Activated CD4-positive, alpha-beta T cell treated with anti-CD3 and anti-CD28 coated beads, Interleukin-2, amount 10 ng/mL, durations not matched to agents 24 days and 14 days (primary cell): ENCODE measurements at places on chromosomes 6 and 20. TPM values are rescaled to one million over a fixed set of nuclear protein-coding genes. Genes with fewer than 3 reads are reported as not detected.

DNA sequence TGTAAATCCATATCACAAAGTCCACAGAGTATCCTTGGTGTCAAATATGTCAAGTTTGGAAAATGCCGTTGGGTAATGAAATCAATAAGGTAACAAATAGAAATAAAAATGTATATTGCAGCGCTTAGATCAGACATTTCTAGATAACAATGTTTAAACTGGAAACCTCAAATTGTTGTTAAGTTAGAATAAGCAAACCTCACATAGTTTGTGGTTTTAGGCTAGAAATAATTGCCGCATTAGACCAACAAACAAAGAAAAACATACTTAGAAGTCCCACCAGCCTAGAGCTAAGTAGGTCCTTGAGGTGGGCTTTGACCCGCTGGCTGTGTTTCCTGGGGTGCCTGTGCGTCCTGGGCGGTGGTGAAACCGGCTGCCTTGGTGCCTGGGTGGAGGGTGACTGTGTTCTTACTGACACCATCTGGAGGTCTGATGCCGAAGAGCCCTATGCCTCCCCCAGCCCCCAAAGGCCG is 71.4 kb downstream of the DACT2 start:
- peaks cover 5% of the 10 kb centered on the region for H3K4me1 ChIP-seq
- no peak for DNase-seq
- H3K36me3 ChIP-seq, result no peaks in the 10 kb centered on the region
- H3K27ac ChIP-seq, result no peak overlapping the region
- no peaks in the 10 kb centered on the region for H3K27me3 ChIP-seq

- H3K27ac ChIP-seq, result peak overlapping the region; percentile 95
- H3K27me3 ChIP-seq, result peaks cover 2% of the 10 kb centered on the region
- peaks cover 24% of the 10 kb centered on the region for H3K36me3 ChIP-seq
- peak; percentile 88 for DNase-seq
- peak overlapping the region; percentile 99 for H3K4me3 ChIP-seq
Measured at GRCh38 chr6:15244620-15245360, 1.1 kb upstream of the JARID2 start.

SPATA25 gene
- 0.47 and 1.8 TPM in 2 replicates for total RNA-seq

DNA sequence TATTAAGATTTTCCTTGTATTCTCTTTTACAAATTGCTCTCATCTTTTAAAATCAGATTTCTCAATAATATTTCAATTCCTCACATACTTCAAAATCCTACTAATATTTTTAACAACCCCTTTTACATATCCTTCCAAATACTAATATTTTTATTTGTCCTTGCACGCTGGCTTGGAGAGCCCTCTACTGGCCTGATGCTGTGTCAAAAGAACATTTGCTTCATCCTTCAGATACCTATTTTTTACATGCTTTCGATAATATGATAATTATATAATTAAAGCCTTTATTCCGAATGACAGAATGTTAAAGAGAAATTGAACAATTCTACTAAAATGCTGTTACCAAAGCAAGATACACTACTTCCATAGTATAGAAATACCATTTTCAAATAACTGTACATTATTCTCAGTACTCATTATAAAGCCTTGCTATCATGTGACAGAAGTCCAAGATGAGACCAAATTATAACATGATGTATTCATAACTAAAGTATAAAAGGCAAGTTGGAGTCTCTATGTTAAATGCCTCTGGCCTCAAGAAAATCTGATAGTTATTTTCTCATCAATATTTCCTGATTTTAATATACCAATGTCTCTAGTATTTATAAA is 39.0 kb upstream of the PLN start:
- DNase-seq, result no peak
- H3K4me1 ChIP-seq, result peaks cover 4% of the 10 kb centered on the region
- peaks cover 15% of the 10 kb centered on the region for H3K36me3 ChIP-seq
- H3K27ac ChIP-seq, result no peak overlapping the region
- H3K27me3 ChIP-seq, result no peaks in the 10 kb centered on the region

POM121L2 gene
- total RNA-seq, result not detected in 2 replicates

GRCh38 chr6:111427341-111428116 is 55.5 kb downstream of the REV3L start:
- peaks cover 32% of the 10 kb centered on the region for H3K36me3 ChIP-seq
- DNase-seq, result peak; percentile 68
- H3K27me3 ChIP-seq, result no peaks in the 10 kb centered on the region
- H3K4me3 ChIP-seq, result peak overlapping the region; percentile 68
- H3K4me1 ChIP-seq, result peaks cover 41% of the 10 kb centered on the region

- peaks cover 14% of the 10 kb centered on the region for H3K27me3 ChIP-seq
- DNase-seq, result no peak
- H3K4me3 ChIP-seq, result no peak overlapping the region
- H3K36me3 ChIP-seq, result no peaks in the 10 kb centered on the region
- no peaks in the 10 kb centered on the region for H3K4me1 ChIP-seq
- no peak overlapping the region for H3K27ac ChIP-seq
Measured at GRCh38 chr6:134146268-134147033, 94.0 kb upstream of the SLC2A12 start.

- no peaks in the 10 kb centered on the region for H3K4me1 ChIP-seq
- H3K4me3 ChIP-seq, result no peak overlapping the region
- DNase-seq, result no peak
Measured at GRCh38 chr6:126662966-126663365, 323.1 kb downstream of the CENPW start.

DNA sequence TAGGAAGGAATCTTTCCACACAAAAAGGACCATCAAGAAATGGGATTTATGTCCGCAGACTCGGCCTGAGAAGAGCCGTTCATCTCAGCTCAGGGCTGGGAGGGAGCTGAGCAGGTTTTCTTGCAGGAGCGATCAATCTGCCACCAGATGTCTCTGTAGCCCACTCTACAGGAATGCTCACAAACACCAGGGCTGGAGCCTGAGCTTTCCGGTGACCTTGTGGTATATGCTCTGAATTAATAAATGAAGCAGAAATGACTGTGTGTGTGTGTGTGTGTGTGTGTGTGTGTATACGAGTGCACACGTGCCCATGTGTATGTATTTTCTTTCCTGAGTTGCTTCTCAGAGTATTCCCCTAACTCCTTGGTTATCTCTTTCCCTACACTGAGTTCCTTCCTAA is 12.0 kb downstream of the CD83 start:
- H3K4me3 ChIP-seq, result no peak overlapping the region
- H3K27me3 ChIP-seq, result no peaks in the 10 kb centered on the region
- H3K36me3 ChIP-seq, result peaks cover 77% of the 10 kb centered on the region
- H3K27ac ChIP-seq, result peak overlapping the region; percentile 58

GRCh38 chr6:155412335-155412734 is 43.3 kb downstream of the NOX3 start:
- no peak overlapping the region for H3K4me3 ChIP-seq
- H3K4me1 ChIP-seq, result peaks cover 5% of the 10 kb centered on the region

GRCh38 chr6:86961455-86962200 is 24.3 kb downstream of the HTR1E start:
- H3K4me3 ChIP-seq, result no peak overlapping the region
- no peak for DNase-seq
- no peaks in the 10 kb centered on the region for H3K36me3 ChIP-seq
- no peak overlapping the region for H3K27ac ChIP-seq
- H3K4me1 ChIP-seq, result no peaks in the 10 kb centered on the region

RFX6 gene
- total RNA-seq, result not detected in 2 replicates

RAB22A gene
- total RNA-seq, result 16.5 and 17.4 TPM in 2 replicates

- no peak overlapping the region for H3K4me3 ChIP-seq
- H3K27me3 ChIP-seq, result no peaks in the 10 kb centered on the region
- DNase-seq, result no peak
- H3K4me1 ChIP-seq, result no peaks in the 10 kb centered on the region
- H3K36me3 ChIP-seq, result no peaks in the 10 kb centered on the region
- no peak overlapping the region for H3K27ac ChIP-seq
Measured at GRCh38 chr20:18984238-18985200, 170.9 kb downstream of the SCP2D1 start.

HLA-DQA1 gene
- total RNA-seq, result 3.6 and 4.0 TPM in 2 replicates

GRCh38 chr6:106743612-106744011 is 114.2 kb downstream of the QRSL1 start:
- DNase-seq, result no peak
- no peaks in the 10 kb centered on the region for H3K36me3 ChIP-seq
- peaks cover 32% of the 10 kb centered on the region for H3K27me3 ChIP-seq
- H3K27ac ChIP-seq, result no peak overlapping the region
- H3K4me1 ChIP-seq, result no peaks in the 10 kb centered on the region
- H3K4me3 ChIP-seq, result no peak overlapping the region
